ENCODE measurements at places on chromosomes 11 and 22.

GRCh38 chr22:49519117-49519737 lies 308.4 kb downstream of the BRD1 start:
- no peak for DNase-seq

- no peak for DNase-seq
Measured at GRCh38 chr11:93589347-93589746, 46.2 kb upstream of the SMCO4 start.

- no peak for DNase-seq
Measured at GRCh38 chr22:19148417-19149046, 1.6 kb downstream of the GSC2 start.

- DNase-seq, result no peak
Measured at GRCh38 chr11:125108469-125108868, 3.0 kb downstream of the TMEM218 start.
